Stimulated activated CD4-positive, alpha-beta T cell treated with anti-CD3 and anti-CD28 coated beads, Interleukin-12 subunit alpha, Interleukin-12 subunit beta, amount 100 ng/mL, for 24 hours (primary cell): ENCODE measurements at places on chromosomes 3 and 15.

- no peak for DNase-seq
Measured at GRCh38 chr3:170610321-170610884, 24.5 kb upstream of the SLC7A14 start.

- DNase-seq, result no peak
Measured at GRCh38 chr3:139937674-139938279, 2.8 kb downstream of the CLSTN2 start.

DNA sequence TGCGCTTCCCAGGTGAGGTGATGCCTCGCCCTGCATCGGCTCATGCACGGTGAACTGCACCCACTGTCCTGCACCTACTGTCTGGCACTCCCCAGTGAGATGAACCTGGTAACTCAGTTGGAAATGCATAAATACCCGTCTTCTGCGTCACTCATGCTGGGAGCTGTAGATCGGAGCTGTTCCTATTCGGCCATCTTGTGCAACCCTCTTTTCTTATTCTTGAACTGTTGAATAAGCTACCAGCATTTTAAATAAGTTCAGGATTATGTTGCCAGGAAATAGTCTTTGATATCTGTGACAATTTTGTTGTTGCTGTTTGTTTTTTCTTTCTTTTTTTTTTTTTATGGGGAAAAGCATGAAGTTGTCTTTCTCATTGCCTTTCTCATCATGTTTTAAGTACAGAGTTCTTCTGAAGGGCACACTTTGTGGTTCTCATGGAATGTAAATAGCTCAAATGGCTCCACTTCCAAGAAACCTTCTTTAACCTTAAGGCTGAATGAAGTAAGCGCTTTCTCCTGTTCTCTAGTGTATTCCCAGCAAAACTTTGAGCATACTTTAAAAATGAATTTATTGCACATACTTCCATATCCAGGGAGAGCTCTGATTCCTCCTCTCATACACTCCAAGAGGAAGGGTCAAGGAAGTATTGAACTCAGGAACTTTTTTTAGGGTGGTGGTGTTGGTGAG is 468.0 kb upstream of the TBL1XR1 start:
- no peak for DNase-seq

- no peak for DNase-seq
Measured at GRCh38 chr3:115380883-115381572, 233.9 kb upstream of the ZBTB20 start.

GRCh38 chr15:101718896-101719295 is 5.4 kb downstream of the TARS3 start:
- no peak for DNase-seq

DNA sequence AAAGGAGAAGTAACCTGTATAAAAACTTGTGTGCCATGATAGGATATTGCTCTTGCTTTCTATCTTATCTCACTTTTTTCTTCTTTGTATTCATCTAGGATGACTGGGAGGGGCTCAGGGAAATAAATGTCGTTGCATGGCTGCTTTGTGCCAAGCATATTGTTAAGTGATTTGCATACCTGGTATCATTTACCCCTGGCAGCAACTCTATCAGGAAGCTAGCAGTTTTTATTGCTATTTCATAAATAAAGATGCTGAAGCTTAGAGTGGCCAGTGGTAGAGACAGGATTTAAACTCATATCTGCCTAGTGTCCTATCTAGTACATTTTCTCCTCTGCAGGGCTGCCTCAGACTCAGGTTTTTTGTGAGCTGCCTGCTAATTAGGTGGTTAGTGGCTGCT is 253.3 kb downstream of the PTPRG start:
- DNase-seq, result no peak

GRCh38 chr3:28853830-28854229 is 427.0 kb upstream of the RBMS3 start:
- no peak for DNase-seq

DNA sequence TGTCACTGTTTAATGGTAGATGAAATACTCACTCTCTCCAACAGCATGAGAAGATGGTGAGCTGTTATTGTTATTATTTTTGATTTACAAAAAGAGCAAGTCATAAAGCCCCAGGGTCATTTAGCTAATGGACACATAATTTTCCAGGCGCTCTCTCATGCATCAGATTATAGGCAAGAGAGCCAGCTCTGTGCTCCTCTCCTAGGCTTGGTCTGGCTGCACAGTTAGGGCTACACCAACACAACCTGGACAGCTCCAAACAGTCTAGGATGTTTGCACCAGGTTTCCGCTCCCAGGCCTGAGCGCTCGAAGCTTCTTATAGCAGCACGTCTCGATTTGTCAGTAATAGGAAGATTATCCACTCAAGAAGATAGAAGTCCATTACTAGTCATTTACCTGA is 123.7 kb downstream of the FAM43A start:
- DNase-seq, result no peak

DNA sequence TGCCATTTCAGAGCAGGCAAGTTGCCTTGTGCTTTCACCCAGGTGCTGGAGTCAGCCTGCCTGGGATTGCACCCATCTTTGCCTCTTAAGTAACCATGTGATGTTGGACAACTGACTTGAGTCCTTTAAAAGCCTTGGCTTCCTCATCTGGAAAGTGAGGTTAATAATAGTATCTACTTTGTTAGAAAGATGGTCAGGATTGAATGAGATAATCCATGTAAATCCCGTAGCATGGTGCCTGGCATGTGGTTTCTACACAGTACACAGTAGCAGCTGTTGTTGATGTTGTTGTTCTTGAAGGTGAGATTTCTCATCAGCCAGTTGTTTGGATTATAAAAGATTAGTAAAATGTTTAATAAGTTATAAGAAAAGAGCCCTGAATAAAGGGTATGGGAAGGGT is 48.8 kb downstream of the PSMD6 start:
- no peak for DNase-seq

GRCh38 chr3:42710323-42711021 is 7.9 kb upstream of the HHATL start:
- no peak for DNase-seq

DNA sequence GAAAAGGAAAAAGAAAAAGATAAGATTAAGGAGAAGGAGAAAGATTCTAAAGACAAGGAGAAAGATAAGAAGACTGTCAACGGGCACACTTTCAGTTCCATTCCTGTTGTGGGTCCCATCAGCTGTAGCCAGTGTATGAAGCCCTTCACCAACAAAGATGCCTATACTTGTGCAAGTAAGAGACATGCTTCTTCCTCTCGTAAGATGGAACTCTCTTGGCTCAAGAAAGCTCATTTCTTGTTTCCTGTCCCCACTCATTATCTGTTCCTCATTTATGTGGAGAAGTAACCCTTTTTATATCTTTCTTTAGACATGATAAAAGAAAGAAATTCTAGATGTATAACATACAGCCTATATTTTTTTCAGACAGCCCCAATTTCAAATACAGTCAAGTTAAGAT is 101.4 kb downstream of the KLHL25 start:
- no peak for DNase-seq

DNA sequence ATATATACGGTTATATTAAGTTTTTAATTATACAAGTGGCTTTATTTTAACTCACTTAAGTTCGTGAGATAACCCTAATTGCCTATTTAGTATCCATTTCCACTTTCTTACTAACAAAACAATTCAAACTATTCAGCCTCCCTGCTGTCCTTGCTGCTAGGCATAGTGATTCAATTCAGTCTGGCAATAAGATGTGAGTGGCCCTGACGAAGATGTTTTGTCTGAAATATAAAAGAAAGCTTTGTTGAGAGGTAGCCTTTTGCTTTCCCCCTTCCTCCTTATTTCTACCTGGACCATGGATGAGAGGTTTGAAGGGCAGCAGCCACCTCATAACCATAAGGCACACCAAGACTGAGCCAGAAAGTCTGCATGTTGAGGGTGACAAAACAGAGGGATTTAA is 89.3 kb upstream of the TRIM42 start:
- DNase-seq, result no peak

- DNase-seq, result no peak
Measured at GRCh38 chr3:172365028-172365567, 83.2 kb downstream of the GHSR start.

GRCh38 chr3:42503957-42504333 is 1.5 kb downstream of the VIPR1 start:
- DNase-seq, result no peak

DNA sequence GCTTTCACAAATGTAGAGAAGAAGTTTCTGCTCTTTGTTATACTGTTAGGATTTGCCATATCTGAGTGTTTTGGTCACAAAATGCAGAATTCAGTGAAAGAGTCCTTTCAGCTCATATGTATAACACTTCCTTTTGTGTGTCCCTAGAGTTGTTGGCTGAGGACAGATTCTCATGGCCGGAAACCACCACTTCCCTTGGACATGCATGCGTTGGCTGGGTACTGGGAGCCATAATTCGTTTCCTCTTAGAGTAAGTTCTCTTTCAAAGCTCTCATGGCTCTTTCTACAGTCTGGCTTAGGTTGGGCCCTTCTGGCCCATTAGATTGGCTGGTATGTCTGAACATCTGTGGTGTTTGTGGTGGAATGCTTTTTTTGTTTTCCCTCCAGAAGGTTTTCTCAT is 298.5 kb downstream of the DIPK2A start:
- DNase-seq, result no peak

- no peak for DNase-seq
Measured at GRCh38 chr3:188106454-188106853, 47.5 kb upstream of the LPP start.

DNA sequence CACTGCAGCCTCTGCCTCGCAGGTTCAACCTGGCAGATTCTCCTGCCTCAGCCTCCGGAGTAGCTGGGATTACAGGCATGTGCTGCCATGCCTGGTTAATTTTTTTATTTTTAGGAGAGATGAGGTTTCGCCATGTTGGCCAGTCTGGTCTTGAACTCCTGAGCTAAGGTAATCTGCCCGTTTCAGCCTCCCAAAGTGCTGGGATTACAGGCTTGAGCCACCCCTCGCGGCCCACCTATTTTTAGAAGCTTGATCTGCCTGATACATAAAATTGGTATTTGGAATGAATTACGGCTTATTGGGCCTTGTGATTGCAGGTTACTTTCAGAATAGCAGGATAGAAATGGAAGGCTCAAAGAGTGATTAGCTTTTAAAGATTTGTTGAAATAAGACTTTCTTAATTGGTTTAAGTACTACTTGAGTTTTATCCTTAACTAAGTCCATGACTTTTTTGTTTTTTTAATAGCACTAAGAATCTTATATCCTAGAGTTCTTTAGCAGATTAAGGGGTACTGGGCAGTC is 25.0 kb downstream of the GMPS start:
- DNase-seq, result no peak

DNA sequence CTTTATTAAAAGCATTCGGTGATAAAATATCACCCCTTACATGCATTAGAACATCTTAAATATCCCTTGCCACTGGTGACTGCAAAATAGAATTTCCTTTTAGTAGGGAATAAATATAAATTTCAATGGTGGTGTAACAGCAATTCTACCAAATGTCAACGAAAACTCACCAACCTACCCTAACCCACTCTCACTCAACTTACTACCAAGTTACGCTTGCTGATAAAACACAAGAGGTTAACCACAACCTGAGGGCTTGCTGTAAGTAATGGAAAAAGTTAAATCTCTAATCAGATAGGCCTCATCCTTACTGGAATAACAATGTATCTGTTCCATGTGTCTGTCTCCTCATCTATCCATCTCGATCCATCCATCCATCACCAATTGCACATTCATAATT is 274.7 kb downstream of the FOXP1 start:
- no peak for DNase-seq

- no peak for DNase-seq
Measured at GRCh38 chr3:50028346-50028745, 60.4 kb upstream of the RBM5 start.

DNA sequence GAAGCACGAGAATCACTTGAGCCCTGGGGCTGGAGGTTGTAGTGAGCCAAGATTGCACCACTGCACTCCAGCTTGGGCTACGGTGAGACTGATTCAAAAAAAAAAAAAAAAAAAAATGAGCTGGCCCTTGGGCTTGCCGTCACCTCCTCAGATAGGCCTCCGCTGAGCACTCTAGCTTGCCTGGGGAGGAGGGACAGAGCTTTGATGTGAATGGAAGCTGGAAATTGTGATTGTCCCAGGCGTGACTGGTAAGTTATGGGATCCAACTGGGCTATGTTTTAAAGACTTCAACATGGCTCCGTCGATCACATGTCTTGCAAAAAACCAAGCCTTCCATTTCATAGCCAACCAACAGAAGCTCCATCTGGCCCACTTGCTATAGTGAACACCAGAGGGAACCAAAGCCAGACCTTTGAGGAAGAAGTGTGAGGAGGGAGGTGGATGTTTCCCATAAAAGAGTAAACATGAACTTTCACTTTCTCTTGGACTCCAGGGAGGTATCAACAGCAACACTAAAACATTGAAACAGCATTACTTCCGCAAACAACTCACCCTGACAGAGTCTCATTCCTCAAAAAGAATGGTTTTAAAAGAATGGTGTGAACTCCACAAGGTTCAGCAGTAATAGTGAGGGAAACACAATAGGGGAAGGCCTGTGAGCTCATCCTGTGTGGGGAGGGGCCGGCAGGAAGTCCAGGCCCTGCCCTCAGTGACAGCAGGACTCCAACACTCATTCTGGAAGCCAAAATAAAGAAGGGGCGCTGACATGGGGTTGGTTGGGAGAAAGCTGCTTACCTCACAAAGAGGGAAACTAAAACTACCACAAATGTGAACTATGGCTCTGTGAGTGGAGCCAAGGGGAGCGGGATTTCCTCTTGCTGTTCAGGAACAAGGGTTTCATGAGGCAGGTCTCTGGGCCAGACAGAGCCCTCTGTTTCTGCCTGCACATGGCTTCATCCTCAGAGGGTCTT is 59.2 kb upstream of the IL12A start:
- no peak for DNase-seq

GRCh38 chr15:74444106-74445062 is 10.6 kb upstream of the SEMA7A start:
- no peak for DNase-seq

DNA sequence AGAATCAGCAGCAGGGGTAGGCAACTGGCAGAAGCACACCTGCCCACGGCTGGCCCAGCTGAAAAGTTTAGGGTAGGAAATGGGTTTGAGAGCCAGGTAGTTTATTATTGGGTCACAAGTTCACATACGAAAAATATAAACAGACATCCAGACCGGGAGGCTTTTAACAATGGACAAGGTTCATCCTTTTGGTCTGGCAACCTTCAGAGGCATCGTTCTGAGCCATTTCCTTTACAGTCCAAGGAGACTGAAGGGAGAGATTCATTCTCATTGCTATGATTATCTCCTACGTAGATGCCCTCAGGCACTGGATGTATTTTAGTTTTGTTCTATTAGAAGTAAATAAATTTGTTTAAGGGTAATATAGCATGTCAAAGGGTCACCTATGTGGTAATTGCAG is 248.0 kb upstream of the THBS1 start:
- no peak for DNase-seq

GRCh38 chr3:130971208-130971607 is 55.4 kb downstream of the ASTE1 start:
- no peak for DNase-seq

DNA sequence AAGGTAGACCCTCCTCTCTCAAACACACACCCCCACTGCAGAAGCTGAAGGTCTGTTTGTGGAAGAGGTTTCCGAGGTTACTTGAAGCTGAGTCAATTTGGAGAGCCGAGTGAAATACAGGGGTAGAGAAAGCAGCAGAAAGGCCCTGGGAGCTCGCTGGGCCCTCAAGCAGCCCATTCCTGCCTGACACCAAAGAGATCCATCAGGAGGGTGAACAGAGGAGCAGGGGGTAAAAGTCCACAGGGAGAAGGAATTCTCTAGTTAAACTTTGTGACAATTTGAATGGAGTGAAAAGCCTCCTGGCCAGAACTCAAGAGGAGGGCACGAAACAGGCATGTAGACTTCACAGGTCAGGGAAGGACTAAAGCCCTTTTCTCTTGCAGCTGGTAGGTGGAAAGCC is 13.6 kb upstream of the SLC27A2 start:
- no peak for DNase-seq
